ENCODE measurements at places on chromosomes 4 and X. TPM values are rescaled to one million over a fixed set of nuclear protein-coding genes. Genes with fewer than 3 reads are reported as not detected.

BCORL1 gene
- total RNA-seq = 9.1 TPM

GRCh38 chr4:175562542-175562941 lies 249.5 kb downstream of the GPM6A start:
- no peaks in the 10 kb centered on the region for H3K27me3 ChIP-seq
- no peaks in the 10 kb centered on the region for H3K4me1 ChIP-seq
- no peak for DNase-seq
- no peak overlapping the region for H3K27ac ChIP-seq

DNA sequence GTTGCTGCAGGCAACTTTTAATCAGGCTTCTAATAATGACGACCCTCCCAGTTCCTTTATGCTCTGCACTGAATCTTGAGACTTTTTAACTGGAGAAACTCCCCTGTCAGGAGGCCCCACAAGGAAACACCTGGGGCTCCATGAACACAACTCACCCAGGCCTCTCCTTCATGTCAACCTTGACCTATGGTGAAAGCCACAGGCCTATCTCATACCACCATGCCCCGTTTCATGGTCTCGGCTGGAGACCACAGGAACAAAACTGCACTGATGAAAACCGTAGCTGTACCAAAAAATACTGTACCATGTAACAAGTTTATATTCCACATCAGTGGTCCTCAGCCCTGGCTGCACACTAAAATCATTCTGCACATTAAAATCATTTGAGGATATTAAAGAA lies 57.0 kb downstream of the ZNF827 start:
- peaks cover 38% of the 10 kb centered on the region for H3K4me1 ChIP-seq
- no peak overlapping the region for H3K27ac ChIP-seq
- no peak for DNase-seq
- H3K27me3 ChIP-seq = no peaks in the 10 kb centered on the region
- H3K4me3 ChIP-seq = no peak overlapping the region

GRCh38 chr4:35739308-35739707 lies 505.0 kb downstream of the ARAP2 start:
- no peak overlapping the region for H3K27ac ChIP-seq
- DNase-seq = no peak
- H3K4me3 ChIP-seq = no peak overlapping the region

C4orf51 gene
- not detected for total RNA-seq
